ENCODE measurements at places on chromosomes 13 and 19.

DNA sequence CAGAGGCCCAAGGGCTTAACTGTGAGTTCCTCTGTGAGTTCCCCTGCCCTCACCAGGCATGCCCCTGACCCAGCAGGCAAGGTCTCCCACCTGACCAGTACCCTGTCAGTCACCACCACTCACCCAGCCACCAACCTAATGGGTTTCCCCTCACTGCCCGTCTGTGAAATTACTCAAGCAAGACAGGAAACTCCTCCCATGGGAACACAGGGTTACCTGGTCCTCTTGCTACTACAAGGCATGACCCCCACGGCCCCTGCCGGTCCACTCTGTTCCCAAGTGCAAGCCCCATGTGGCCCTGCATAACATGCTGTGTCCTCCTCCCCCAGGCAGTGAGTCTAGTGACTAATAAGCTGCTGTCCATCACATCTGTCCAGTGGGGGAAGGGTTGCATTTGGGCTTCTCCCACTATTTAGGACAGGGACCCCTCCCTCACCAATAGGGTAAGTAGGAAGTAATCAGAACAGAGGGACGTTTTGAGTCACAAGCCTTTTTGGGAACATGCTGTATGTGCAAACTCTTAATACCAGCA lies 8.0 kb upstream of the DHRS12 start:
- no peak for DNase-seq

GRCh38 chr19:42074513-42075363 lies 1.2 kb upstream of the ZNF574 start:
- DNase-seq = no peak

DNA sequence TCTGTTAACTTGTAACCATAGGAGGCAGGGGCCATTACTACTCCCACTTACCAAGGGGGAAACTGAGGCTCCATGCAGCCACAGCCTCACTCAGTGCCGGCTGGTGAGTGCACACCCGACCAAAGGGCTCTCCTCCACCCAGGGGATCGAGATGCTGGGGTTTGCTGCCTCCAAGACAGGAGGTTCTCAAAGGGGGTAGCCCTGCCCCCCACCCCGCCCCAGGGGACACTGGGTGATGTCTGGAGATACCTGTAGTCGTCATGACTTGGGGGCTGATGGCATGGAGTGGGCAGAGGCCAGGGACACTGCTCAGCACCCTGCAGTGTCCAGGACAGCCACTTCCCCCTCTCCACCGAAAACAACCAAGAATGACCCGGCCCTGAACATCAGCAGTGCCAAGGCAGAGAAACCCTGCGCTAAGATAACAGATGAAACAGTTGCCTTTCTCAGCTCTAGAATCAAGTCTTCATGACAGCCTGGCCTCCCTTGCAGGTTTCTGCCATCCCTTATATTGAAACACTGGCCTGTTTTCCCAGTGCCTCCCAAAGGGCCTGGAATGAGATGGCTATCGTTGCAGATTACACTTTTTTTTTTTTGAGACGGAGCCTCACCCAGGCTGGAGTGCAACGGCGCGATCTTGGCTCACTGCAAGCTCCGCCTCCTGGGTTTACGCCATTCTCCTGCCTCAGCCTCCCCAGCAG lies 3.3 kb downstream of the REEP6 start:
- DNase-seq = no peak

GRCh38 chr19:15721268-15721667 lies 6.6 kb upstream of the OR10H2 start:
- DNase-seq = no peak

DNA sequence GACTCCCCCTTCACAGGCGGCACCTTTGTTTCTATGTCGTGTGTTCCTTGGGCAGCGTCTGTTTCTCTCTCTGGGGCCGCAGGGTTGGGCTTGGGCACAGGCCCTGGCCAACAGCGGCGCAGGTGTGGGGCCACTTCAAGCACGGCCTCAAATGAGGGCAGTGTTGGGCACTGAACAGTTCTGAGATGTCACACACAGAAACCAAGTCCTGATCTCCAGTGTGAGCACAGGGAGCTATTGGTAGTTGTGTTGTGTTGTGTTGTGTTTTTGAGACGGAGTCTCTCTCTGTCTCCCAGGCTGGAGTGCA lies 42.7 kb downstream of the GATAD2A start:
- DNase-seq = no peak

- DNase-seq = peak; percentile 22
These were observed 15.9 kb upstream of the SLC35E1 start for GRCh38 chr19:16587833-16588823.

DNA sequence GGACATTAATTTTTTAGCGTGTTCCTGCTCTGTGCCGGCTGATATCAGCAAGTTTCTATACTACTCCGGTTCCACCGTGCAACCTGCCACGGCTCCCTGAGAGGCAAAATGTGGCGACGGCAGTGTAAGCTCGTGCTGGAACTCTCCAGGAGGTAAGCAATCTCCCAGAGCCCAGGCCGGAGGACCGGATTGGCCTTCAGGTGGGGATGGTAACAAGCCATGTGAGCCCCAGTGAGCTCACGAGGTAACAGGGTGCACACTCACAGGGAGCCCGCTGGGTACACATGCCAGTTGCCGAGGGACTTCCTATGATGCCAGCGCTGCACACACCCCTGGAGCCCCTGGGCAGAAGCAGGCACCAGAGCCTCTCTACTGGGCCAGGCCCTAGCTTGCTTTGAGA lies 38.5 kb downstream of the NAXD start:
- DNase-seq = no peak

DNA sequence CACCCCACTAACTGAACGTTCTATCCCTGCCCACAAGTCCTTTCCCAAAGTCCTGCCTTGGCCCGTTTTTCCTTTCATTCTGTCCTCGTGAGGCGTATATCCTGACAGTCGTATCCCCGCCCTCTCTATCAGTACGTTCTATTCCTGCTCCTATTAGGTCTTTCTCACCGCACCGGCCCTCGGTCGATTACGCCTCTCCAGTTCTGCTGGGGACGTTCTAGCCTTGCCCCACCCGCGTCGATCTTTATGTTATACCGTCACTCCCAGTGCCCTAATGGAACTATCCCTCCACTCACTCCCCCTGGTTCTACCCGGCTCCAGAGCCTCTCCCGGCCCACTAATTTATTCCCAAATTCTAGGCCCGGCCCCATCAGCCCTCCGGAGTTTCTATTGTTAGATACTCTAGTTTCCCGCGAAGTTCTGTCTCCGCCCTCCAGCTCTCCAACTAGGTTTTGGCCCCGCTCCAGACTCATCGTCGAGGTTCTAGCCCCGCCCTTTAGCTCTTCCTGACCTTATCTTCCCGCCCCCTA lies 2.0 kb downstream of the PLAUR start:
- no peak for DNase-seq

- DNase-seq = no peak
These were observed 22.8 kb downstream of the HAUS8 start for GRCh38 chr19:17052439-17052838.

GRCh38 chr13:109802936-109803335 lies 16.6 kb upstream of the IRS2 start:
- DNase-seq = no peak

DNA sequence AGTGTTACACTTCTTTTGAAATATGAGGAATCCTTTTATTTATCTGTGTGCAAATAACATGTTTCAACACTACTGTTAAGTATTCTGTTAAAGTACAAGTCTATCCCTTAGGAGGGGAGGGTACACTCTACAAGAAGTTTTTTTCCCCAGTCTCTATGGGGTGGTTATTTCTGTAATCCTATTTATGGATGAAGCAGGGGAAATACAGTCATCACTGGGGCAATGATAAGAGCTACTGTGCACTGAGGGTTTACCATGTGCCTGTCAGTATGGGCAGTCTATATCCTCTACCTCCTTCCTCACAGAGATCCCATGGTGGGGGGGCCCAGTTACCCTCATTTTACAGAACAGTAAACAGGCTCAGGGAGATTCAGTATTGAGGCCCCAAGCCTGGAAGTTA lies 16.6 kb upstream of the TRIM13 start:
- no peak for DNase-seq

- no peak for DNase-seq
These were observed 713.7 kb downstream of the SLITRK1 start for GRCh38 chr13:83168590-83168989.

DNA sequence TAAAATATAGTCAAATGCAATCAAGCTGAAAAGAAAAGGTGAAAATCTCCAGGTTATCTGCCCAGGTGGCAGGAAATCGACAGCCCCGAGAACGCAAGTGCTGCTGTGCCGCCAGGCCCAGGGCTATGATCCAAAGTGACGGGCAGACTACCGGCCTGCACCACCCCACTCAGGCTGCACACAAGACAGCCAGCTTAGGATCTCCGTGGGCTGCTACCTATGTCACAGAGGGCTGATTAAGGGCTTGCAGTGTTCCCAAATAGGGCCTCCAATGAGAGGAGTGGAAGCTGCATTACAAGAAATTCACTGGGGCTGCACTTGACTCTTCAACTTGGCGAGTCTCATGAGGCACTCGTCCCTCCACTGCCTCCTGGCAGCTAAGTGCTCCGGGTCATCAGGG lies 121.8 kb downstream of the CRYL1 start:
- DNase-seq = no peak

- DNase-seq = peak; percentile 85
These were observed at the start of gene RFXAP for GRCh38 chr13:36818804-36819738. TSS of gene RFXAP (plus strand) at chr13:36819222. CDS start at chr13:36819358, 136 bp downstream.
